Placental pericyte (primary cell): ENCODE measurements at places on chromosomes 5 and 9. TPM values are rescaled to one million over a fixed set of nuclear protein-coding genes. Genes with fewer than 3 reads are reported as not detected.

SLC9A3 gene
- total RNA-seq = 1.5 and 2.0 TPM in 2 replicates

BARHL1 gene
- total RNA-seq = not detected in 2 replicates

CRB2 gene
- total RNA-seq = under 0.01 and 9.0 TPM in 2 replicates

NMUR2 gene
- under 0.01 TPM in 1 of 2 replicates, not detected in the other for total RNA-seq

GFRA3 gene
- total RNA-seq = not detected in 2 replicates
